ENCODE measurements at places on chromosomes 7 and 10.

DNA sequence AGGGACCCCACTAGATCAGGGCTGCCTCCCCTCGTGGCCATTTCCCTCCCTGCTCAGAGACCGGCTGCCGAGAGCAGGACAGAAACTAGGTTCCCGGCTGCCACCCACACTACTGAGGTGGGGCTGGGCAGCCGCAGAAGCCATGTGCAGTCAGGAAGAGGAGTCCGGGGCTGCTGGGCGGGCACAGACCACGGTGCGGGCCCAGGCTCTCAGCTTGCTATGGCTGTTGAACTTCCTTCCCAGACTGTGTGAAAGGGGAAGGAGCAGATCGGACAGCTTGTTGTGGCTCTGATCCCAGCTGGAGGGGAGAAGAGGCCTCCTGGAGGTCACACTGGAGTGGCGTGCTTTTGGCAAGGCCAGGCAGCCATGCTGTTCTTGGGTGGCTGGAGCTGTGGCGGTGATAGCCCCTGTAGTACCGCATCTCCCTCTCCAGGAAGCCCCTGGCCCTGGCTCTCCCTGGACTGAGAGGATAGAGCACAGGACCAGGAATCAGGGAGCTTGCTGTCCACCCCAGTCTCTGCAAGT lies 56.8 kb downstream of the HK1 start:
- no peak for DNase-seq

DNA sequence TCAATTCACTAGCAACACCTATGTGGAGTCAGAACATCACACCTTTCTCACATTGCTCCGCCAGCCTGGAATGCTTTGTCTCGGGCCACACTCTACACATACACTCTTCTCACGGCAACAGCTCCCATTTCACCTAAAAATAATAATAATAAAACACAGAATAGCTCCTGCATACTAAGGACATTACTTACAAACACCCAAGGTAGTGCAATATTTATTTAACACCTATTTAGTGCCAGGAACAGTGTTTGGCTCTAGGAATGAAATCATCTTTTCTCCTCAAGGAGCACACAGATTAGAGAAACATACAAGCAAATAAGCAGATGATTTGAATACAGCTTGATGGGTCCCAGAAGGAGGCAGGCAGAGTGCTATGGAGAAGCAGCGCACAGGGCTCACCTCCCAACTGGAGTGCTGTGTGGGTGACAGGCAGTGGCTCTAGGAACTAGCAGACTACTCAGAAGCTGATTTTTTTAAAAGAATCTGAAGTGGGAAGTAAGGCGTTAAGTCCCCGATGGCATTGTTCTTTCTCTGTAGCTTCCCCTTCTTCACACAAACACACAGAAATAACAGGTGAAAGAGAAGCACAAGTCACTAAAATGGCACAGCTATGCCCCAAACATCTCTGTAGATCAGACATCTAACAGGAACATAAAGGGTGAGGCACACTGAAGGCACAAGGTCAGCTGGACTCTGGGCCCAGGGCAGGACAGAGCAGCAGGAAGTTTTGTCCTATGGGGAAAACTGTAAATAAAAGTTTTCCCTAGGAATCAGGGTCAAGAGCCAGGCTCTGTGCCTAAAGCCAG lies 16.7 kb downstream of the USP6NL start:
- DNase-seq = no peak

GRCh38 chr10:24966962-24967481 lies 14.6 kb upstream of the PRTFDC1 start:
- no peak for DNase-seq

DNA sequence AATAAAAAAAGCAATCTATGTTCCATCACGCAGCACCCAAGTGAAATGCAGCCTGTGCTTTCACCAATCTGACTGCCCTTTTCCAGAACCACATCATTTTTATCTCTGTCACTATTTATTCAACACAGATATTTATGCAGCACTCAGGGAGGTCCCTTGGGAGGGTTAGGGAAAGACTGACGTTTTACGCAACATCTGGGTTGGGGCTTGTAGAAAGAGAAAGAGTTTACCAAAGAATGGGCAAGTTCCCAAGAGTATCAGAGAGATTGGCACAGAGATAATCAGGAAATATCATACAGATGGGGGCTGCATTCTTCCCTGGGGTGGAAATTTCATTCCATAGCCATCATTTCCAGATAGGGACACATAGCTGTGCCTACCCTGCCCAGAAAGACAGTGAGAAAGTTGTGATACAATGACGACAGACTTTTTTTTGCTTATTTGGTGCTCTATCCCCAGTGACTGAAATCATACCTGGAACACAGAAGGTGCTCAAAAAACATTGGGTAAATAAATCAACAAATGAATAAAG lies 474.2 kb downstream of the CALN1 start:
- peak; percentile 26 for DNase-seq

DNA sequence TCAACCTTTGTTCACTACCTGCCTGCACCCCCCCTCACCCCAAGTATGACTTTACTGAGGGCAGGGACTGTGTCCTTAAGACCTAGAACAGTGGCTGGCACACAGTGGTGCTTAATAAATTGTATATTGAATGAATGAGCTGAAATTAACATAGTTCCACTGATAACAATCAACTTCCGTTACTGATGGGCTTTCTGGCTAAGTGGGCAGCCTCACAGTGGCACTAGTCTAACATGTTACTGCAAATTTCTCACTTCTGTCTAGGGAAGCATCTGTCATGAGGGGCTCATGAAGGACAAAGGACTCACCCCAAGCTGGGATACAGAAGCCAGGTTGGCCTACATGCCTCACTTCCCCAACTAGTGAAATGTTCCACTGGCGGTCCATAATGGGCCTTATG lies 79.3 kb downstream of the CTTNBP2 start:
- DNase-seq = no peak

DNA sequence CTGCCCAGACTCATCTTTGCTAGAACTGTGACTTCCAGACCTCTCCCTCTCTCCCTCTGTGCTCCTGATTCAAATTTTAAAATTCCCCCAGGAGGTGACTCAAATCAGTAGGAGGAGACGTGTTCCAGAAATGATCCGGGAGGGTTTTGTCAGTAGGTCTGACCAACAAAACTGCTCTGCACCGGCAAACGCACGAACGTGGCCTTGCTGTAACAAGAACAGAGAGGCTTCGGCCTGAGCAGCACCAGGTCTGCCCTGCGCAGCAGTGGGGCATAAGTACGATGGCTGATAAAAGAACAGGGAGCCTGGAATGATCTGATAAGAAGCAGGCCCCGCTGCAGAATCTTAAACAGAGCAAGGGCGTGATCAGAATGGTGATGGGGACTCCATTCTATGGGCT lies 152.7 kb upstream of the AUTS2 start:
- peak; percentile 36 for DNase-seq

DNA sequence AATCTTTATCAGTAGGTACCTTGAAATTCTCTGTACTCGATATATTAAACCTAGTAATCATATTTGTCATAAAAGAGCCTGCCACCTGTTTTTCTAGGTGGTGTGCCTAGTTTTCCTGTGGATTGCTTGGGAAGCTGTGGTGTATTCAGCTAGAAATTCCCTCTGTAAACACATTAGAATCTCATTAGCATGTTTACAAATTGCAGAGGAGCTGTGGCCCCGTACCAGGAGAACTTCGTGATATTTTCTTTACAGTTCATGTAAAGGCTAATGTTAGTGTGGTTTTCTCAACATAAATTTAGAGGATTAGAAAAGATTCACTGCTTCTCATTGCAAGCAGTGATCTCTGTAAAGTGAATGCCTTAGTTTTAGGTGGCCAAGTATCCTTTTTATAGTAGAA lies 144.7 kb downstream of the CCSER2 start:
- DNase-seq = no peak

- DNase-seq = no peak
These were observed 49.2 kb downstream of the HERPUD2 start for GRCh38 chr7:35645691-35646090.

- no peak for DNase-seq
These were observed 120.6 kb upstream of the TCERG1L start for GRCh38 chr10:131431978-131432690.

GRCh38 chr7:141238596-141239243 lies 164.9 kb downstream of the TMEM178B start:
- DNase-seq = no peak

DNA sequence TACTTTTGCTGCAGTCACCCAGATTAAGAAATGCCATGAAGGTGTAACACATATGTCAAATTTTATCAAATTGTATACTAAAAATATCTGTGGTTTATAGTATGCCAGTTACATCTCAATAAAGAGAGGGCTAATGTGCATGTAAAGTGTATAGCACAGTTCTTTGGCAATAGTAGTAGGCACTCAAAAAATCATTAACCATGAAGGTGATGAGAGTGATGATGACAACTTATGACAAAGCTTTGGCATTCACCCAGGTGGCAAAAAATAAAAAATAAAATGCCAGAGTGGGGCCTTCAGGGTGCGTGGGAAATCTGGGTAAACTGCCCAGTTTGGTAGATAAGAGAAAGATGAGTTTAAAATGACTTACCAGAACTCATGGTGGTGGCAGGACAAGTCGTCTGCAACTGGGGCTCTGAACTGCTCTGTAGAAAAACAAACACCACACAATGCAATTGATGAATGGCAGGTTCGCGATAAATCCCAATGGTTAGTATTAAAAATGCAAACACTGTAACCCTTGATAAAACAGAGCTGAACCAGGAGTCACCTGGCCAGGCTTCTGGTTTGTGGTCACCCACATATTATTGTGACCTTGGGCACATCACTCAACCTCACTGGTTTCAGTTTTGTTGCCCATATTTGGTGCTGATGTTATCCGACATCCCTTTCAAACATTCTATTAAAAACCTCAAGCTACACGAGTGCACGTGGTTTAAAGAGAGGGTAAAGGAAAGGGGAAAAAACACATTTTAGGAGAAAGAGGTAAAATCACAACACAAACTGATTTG lies 120.2 kb downstream of the SORBS1 start:
- DNase-seq = no peak

- no peak for DNase-seq
These were observed 180.7 kb upstream of the GPR26 start for GRCh38 chr10:123485341-123485960.

DNA sequence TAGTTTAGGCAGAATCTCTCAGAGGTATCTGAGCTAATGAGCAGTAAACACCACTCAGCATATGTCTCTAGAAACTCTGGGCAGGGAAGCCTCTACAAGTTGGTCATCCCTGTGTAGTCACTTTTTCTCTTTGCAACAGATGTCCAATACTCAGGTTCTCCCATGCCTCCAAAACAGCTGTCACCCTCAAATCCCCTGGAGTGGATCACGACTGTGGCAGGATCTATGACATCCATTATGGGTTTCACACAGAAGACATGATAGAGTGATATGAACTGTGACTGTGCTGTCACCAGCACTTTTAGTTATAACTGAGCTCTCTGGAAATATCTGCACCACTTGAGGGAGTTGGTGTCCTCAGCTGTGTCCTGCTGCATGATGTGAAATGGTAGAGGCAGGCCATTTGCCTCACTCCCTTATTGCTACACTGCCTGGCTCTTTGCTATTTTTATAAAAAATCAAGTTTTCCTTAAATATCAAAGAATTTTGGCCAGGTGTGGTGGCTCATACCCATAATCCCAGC lies 24.1 kb upstream of the ZNRF2 start:
- DNase-seq = no peak

DNA sequence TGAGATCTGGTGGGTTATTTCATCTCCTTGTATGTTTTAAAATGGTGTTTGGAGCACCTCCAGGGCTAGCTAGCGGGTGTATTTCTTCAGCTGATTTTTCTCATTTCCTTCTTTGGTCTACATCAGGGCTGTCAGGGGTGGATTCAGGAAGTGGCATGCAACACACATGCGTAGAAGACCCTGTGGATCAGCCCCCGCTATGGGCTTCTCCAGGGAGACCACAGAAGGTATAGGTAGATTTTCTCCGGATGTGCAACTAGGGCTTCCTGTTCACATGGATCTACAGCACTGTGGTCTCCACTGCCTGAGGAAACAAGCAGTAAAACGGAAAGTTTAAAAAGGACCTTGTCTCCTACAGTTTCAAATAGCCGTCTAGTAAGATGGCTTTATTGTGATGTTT lies 10.4 kb downstream of the NUB1 start:
- DNase-seq = no peak

DNA sequence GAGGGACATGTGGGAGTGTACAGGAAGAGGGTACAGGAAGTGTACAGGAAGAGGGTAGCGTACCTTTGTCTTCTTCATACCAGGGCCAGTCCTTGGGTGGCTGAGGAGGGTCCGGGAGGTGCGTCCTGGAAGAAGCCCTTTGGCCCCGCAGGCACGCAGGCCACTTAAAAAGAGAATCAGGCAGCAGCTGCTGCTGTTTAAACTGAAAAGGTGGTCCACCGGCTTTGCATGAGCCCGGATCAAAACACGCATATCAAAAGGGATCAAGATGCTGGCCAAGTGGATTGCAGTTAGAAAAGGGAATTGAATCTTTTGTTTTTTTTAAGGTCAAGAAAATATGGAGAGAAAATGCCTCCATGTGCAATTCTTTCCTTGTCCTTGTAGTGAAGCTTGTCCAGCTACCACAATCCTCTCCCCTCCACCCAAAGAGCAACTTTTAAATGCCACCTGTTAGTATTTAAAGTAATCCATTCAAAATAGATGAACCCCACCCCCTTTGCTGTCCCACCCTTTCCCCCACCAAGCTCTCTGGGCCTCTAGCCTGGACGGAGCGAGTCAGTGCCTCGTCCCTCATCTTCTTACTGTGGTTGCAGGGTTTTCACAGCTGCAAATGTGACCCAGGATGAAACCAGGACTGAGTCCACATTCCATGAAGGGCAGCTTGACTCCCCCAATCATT lies 142.8 kb downstream of the GLCCI1 start:
- no peak for DNase-seq

DNA sequence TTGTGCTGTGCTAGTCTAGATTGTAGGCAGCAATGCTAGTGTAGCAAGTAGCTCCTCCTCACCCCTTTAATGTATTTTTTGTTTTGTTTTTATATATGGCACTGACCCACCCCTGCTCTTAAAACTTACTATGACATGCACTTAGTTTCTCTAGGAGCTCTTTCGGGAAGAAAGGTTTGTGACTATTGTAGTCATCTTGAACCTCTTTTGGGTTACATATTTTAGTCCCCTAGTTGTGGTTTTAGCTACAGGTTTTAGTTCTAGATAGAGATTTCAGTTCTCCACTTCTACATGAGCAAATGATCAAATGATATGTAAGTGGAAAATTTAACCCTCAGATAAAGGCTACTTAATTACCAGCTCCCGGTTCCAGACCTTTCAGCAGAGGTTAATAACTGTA lies 14.9 kb downstream of the MINPP1 start:
- DNase-seq = no peak
